ENCODE measurements at places on chromosomes 2 and 18.

GRCh38 chr2:72916743-72917137 lies 579 bp upstream of the EMX1 start:
- DNase-seq, result no peak

DNA sequence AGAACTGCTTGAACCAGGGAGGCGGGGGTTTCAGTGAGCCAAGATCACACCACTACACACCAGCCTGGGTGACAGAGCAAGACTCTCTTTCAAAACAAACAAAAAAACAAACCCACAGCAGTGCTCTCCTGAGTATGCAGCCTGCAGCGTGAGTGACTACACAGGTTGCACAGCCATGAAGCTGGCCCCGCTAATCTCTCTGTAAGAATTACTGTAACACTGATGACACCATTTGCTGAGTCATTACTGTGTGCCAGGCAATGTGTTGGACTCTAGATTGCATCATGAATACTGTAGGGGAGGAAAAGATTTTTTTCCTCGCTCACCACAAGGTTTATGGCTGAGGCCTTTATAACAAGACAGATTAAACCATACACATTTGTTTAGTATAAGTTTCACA lies 118.6 kb upstream of the ATP8B1 start:
- DNase-seq, result peak; percentile 26

DNA sequence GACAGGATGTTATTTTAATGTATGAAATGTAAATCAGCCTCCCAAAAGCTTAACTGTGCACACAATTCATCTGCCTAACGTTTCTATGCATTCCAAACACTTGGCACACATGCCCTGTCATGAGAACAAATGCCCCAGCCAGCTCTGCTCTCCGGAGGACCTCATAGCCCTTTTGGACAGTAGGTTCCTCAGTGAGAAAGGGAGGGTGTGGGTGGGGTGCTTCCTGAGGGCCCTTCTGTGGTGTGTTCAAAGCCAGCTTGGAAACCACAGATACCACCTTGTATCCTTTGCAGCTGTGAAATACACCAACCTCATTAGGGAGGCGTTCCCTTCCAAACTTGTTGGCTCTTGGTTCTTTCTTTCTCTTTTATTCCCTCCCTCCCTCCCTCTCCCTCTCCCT lies 102.2 kb upstream of the ASB18 start:
- no peak for DNase-seq

GRCh38 chr18:49901862-49902340 lies 88.6 kb upstream of the ACAA2 start:
- peak; percentile 56 for DNase-seq
